ENCODE measurements at places on chromosomes 12 and 14.

DNA sequence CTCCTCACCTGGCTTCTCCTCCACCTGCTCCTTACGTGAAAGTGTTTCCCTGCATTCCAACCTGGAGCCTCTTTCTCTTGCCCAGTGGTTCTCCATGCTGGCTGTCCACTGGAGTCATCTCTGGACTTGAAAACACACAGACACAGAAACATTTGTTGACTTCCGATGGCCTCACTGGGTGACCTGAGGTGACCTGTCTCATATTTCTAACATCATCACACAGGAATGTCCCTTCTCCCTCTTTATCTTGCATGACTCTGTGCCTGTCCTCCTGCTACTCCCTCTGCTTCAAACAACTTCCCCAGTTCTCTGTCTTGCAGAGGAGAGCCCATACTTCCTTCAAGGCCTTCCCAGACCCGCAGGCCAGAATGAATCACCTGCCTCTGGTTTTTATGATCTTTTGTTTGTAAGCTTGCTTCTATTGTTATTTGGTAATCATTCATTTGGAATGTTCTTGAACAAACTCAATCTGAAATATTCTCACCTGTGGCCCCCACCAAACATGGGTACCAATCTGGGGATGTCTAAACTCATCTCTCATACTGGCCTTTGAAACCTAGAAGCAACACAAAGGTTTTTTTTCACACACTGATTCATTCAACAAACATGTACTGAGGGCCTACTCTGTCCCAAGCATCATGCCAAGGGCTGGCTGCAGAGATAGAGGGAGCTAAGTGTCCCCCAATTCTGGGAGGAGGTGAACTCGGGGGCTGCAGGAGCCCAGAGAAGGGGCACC lies 9.7 kb upstream of the RIN3 start:
- DNase-seq: peak; percentile 61

- DNase-seq: no peak
Observed at GRCh38 chr12:108235197-108235984, 103.7 kb downstream of the CMKLR1 start.

GRCh38 chr12:67911275-67911600 lies 78.0 kb upstream of the IFNG-AS1 start:
- peak; percentile 53 for DNase-seq

GRCh38 chr14:68506021-68506644 lies 286.7 kb downstream of the ZFP36L1 start:
- peak; percentile 61 for DNase-seq

- no peak for DNase-seq
Observed at GRCh38 chr14:71652368-71652767, 279.9 kb upstream of the RGS6 start.
